ELF-1 (cell line): ENCODE measurements at places on chromosomes 13 and 19.

DNA sequence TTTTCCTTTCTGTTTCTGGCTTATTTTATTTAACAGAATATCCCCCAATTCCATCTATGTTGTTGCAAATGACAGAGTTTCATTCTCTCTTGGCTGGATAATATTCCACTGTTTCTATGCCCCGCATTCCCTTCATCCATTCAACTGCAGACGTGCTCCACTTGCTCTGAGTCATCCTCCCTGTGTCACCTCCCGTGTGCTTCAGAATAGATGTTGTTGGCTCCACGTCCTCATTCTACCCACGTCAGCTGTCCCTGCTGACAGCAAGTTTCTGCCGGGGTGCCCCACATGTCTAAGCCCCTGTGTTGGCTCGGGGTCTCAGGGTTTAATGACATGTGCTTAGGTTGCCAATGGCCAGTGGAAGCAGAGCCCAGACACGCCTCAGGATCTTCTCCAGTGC is 1041.0 kb downstream of the UQCRFS1 start:
- DNase-seq, result no peak

- DNase-seq, result no peak
These were observed 344.4 kb upstream of the PCDH9 start for GRCh38 chr13:67574320-67575233.

GRCh38 chr13:102317593-102317992 is 84.3 kb downstream of the FGF14 start:
- no peak for DNase-seq

GRCh38 chr13:51678420-51678819 is 94.2 kb downstream of the WDFY2 start:
- DNase-seq, result no peak

GRCh38 chr13:30463787-30464495 is 1.8 kb downstream of the HMGB1 start:
- peak; percentile 55 for DNase-seq

DNA sequence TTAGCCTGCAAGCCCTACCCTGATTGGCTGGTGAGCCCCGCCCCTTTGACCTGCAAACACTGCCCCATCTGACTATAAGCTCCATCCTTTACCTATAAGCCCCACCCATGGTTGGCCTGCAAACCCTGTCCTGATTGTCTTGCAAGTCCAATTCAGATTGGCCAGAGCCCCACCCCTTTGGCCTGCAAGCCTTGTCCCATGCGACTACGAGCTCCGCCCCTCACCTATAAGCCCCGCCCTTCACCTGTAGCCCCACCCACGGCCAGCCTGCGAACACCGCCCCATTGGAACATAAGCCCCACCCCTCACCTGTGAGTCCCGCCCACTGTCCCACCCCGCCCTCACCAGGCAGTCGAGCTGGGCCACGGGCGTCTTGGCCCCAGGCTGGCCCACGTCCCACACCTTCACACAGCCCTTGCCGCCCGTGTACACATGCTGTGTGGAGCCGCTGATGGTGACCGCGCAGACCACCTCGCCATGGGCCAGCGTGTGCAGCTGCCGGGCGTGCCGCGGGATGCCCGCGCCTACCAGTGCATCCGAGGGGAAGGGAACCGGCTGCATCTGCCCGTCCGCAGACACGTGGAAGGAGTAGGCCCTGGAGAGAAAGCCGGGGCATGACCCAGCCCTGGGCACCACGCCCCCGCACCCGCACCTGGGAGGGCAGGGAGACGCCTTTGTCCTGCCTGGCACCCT is 22.9 kb downstream of the TLE2 start:
- DNase-seq, result peak; percentile 90

DNA sequence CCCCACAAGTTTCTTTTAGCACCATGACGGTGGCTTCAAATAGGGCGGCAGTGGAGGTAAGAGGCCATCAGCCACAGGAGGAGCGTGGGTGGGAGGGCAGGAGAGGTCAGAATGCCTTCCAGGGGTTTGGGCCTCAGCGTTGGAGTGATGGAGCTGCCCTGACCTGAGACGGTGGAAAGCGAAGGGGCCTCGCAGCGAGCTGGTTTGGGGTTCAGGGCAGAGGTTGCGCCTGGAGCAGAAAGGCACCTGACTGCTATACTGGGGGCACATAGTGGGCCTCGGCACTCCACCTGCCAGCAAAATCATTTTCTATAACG is 382 bp upstream of the NAXD start:
- no peak for DNase-seq

DNA sequence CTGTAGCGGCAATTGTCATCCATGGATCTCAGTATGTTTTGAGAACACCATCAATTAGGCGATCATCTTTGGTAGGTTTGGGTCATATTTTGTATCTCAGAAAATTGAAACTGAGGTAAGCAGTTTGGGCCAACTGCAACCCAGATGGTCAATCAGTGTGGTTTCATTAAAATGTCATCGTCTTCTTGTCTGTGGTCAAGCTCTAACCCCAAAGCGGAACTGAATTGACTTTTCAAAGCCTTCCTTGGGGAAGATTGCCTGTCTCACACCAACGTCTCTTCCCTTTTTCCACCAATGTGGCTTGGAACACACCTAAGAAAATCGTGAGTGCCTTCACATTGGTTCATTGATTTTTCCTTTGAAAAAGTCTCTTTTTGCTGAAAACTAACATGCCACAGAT is 56.3 kb upstream of the UBAC2 start:
- DNase-seq, result no peak

- no peak for DNase-seq
These were observed 33.3 kb upstream of the SPACA7 start for GRCh38 chr13:112342841-112343361.

GRCh38 chr13:98368019-98368418 is 190.9 kb upstream of the RNF113B start:
- no peak for DNase-seq

DNA sequence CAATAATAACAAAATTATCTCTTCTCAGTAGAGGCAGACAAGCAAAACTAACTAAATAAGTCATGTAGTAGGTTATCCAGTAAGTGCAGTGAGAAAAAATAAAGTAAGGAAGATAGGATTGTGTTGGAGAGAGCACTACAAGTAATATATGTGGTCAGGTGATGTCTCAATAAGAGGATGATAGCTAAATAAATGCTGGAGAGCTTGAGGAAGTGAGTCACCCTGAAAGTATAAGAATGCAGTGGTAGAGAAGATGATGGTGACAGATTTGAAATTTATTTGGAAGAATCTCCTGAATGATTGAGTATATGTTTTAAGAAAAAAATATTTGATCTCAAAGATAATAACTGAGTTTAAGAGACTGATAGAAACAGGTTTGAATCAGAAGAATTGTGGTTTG is 152.2 kb upstream of the PRR20A start:
- no peak for DNase-seq

DNA sequence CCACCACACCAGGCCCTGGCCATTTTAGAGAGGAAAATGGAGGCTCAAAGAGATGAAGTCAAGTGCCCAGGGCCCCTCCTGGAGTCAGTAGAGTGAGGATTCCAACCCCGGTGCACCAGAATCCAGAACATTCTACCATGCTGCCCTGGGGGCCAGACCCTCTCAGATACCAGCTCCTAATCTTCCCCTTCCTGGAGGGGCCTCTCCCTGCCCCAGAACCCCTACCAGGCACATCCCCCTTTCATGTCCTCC is 11.1 kb downstream of the CAPN12 start:
- DNase-seq, result no peak

GRCh38 chr19:12596927-12597548 is 13.6 kb downstream of the ZNF490 start:
- peak; percentile 75 for DNase-seq

DNA sequence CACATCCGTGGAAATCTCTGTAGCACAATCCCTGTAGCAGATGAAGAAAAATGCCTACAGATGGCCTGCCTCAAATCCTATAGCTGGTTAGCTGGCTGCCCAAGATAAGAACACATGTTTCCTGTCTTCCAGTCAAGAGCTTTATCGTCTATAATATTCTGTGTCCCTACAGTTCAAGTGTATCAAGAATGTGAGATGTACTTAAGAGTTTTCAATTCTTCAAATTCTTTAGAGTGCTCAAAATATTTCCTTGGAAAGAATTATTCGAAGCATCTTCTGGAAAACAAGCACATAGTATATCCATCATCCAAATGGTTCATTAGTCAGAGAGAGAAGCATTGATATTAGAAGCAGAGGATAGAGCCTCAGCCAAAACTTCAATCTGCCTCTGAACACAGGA is 239.8 kb downstream of the COG6 start:
- no peak for DNase-seq

GRCh38 chr13:89684896-89685295 is 1662.6 kb upstream of the MIR17HG start:
- no peak for DNase-seq

GRCh38 chr13:20980430-20980829 is 77.9 kb upstream of the XPO4 start:
- DNase-seq, result no peak

DNA sequence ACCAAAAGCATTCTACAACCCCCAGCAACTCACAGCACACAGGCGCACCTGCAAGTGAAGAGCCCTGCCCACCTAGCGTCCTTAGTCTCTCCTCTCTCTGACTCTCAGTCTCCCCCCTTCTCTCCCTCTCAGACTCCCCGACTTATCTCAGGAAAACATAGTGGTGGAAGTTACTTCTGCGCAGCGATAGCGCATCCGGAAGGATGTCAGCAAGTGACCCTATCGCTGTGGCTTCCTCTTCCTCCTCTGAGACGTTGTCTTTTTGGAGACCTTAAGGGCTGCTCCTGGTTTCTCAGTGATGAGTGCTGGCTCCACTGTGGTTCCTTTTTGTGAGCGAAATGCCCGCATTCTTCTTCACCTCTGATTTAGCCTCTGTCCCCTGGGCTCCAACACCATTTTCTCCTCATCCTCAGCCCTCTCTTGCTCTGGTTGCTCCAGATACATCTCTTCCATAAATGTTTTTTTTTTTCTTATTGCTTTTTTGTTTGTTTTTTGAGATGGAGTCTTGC is 1.4 kb upstream of the YIF1B start:
- no peak for DNase-seq

GRCh38 chr19:32471095-32471494 is 65.5 kb downstream of the DPY19L3 start:
- DNase-seq, result no peak

DNA sequence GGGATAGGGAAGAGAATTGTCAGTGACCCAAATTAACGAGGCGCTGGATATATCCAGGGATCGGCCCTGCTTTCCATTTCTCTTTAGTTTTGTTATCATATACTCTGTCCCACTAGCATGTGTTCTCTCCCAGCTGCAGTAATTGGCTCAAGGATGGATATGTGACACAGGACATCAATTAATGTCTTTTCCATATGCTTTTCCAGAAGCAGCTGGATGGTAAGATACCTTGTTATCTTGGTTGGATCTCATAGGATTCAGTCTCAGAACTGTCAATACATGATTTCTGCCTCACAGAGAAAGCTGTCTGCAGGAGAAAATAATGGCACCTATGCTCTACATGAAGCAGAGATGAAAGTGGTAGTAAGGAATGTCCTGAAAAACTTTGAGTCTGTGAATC is 157.1 kb upstream of the SPRY2 start:
- no peak for DNase-seq

- DNase-seq, result no peak
These were observed 118.3 kb downstream of the USP12 start for GRCh38 chr13:27053210-27053884.

GRCh38 chr13:21069561-21070004 is 8.2 kb upstream of the LATS2 start:
- DNase-seq, result no peak

DNA sequence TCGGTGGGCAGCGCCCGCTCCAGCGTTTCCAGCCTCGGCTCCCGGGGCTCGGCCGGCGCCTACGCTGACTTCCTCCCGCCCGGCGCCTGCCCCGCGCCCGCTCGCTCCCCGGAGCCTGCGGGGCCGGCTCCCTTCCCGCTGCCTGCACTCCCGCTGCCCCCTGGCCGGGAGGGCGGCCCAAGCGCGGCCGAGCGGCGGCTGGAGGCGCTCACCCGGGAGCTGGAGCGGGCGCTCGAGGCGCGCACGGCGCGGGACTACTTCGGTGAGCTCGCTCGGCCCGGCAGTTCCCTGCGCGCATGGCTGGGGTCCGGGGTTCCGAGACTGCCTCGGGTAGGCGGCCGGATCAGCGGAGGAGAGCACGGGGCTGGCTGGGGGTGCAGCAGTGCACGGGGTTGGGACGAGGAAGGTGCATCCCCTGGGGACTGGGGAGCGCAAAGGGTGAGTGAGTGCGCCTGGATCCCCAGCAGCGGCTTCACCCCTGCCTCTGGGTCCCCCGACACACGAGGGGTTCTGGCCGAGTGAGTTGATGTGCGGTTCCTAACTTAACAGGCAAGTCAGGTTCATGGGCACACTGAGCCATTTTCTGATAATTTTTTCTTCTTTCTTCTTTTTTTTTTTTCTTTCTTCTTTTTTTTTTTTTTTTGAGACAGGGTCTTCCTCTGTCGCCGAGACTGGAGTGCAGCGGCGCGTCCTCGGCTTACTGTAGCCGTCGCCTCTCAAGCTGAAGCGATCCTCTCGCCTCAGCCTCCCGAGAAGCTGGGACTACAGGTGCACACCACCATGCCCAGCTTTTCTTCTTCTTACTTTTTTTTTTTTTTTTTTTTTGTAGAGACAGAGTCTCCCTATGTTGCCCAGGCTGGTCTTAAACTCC is 1.1 kb downstream of the WTIP start:
- peak; percentile 39 for DNase-seq

- DNase-seq, result no peak
These were observed 192.0 kb upstream of the SOX1 start for GRCh38 chr13:111874981-111875380.

DNA sequence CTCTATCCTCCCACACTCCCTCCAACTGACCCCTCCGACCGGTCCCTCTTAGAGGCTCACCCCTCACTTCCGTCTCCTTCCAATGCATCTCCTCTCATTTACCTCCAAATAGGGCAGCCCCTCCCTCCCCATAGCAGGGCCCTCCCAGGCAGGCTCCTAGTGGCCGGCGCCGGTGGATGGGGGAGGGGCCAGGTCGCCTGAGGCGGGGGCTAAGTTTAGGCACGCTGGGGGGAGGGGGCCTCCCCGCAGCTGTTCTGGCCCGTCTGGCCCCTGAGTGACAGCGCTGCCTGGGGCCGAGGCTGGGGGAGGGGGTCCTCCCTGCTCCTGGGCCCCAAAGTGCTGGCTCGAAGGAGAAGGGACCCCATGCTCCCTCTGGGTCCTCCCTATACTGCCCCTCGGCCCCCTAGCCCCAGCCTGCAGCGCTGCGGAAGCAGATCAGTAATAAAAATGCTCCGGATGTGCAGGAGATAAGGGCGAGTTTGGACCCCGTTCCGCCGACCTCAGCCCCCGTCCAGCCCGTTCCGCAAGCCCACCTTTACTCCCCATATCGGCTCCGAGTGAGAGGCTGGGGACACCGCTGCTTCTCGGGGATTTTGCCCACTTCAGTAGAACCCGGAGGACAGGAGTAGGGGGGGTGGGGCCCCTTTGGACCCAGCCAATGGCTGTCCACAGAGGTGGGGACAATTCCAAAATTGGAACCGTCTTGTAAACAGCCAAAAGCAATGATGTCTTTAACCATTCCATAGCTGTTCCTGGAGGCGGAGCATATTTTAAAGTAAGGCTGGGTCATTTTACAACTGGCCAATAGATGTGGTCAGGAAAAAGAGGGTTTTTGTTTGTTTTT is 4.0 kb downstream of the RTN2 start:
- DNase-seq, result peak; percentile 88

GRCh38 chr13:44578067-44578400 is 1.9 kb upstream of the TSC22D1 start:
- DNase-seq, result no peak

GRCh38 chr19:33469171-33470039 is 52.2 kb downstream of the PEPD start:
- DNase-seq, result no peak
